Central memory CD8-positive, alpha-beta T cell (primary cell): ENCODE measurements at places on chromosomes 1 and 21.

DNA sequence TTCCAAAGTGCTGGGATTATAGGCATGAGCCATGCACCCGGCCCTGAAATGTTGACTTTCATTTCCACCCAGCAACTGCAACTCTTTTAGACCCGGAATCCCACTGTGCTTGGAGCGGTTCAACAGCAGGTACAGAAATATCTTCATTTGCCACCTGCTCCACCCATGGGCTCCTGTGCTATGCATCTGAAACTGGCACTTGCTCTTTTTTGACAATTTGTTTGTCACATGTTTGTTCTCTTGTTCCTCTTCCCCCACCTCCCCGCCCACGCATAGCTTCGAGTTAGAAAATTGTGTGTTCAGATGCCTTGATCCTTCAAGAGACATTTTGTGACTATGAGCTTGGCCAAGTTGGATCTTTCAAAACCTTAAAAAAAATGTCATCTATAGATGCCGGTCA lies 2.4 kb upstream of the IFNLR1 start:
- no peak for DNase-seq

- DNase-seq: no peak
These were observed 27.9 kb upstream of the NTPCR start for GRCh38 chr1:232922485-232922884.

GRCh38 chr1:34846265-34846664 lies 13.3 kb downstream of the SMIM12 start:
- no peak for DNase-seq

- no peak for DNase-seq
These were observed 102.1 kb downstream of the RUNX1 start for GRCh38 chr21:34946916-34947534.

- DNase-seq: no peak
These were observed 615.2 kb downstream of the PLA2G4A start for GRCh38 chr1:187443939-187444338.

DNA sequence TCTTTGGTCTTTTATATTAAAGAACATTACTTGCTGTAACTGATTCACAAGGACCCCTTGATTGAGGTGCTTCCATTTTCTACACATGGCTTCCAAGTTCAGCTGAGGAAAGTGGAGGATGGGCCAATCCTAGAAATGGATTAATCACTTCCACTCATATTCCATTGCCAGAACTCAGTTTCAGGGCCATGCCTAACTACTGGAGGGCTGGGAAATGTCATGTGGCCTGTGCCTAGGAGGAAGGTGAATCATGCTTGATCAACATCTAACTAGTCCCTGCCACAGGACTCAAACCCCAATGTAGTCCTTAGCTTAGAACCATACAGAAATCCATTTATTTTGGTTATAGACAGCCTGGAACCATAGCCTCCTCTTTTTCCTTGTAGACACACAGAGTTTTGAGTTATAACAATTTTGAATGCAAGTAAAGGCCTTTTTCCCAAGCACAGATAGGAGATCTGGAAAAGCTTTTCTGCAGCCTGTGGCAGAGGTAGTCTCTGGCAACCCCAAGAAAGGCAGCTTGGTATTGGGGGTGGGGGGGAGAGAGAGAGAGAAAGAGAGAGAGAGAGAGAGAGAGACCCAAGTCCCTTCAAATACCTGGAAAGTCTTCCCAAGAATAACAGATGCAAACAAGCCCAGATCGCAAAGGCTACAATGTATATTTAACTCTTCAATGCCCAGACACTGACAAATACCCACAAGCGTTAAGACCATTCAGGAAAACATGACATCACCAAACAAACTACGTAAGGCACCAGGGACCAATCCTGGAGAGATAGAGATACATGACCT lies 12.5 kb downstream of the MAST2 start:
- no peak for DNase-seq

- no peak for DNase-seq
These were observed 142.6 kb upstream of the CXADR start for GRCh38 chr21:17370263-17370662.

- no peak for DNase-seq
These were observed 1398.6 kb downstream of the MRPL39 start for GRCh38 chr21:24208562-24209260.

GRCh38 chr1:21175324-21175669 lies 1.4 kb downstream of the EIF4G3 start:
- DNase-seq: no peak

DNA sequence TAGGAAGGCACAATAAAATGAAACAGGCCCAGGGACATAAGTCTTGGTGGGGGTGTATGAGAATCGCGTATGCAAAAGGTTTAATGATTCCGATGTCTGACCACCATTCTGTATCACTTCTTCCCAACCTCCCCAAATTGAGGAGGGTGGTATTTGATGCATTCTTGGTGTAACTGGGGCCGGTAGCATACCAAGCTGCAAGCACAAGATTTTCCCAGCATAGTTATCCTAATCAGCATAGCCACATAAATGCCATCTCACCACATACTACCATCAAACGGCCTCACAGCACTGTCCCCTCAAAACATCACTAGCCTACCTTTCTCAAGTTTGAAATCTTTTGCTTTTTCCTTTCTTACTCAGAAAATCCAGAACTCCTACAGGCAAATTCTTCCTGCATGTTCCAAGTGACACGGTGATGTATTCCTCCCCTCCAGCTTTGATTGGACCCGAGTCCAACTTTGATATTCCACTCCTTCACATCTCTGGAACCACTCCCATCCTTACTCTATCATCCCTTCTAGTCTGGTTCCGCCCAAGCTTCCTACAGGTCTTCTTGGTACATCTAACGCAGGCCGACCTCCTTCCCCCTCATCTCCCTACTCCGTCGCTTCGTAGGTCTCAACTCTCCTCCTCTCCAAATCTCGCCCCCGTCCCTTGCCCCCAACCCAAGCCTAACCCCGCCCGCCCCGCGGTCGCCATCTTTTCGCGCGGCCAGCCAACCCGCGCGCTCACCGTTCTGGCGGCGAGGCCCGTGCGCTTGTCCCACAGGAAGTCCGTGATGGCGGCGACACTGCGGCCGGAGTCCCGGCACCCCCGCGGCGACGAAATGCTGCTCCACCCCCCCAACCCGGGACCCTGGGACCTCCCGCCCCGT lies 600 bp downstream of the CLK2 start:
- DNase-seq: no peak
